ENCODE measurements at places on chromosomes 11 and 22.

GRCh38 chr22:46758867-46759290 lies 3.6 kb upstream of the TBC1D22A start:
- peak; percentile 37 for DNase-seq

GRCh38 chr22:24455039-24455438 lies 27.6 kb downstream of the ADORA2A start:
- no peak for DNase-seq

- DNase-seq: no peak
Measured at GRCh38 chr11:107271425-107271824, 186.2 kb downstream of the CWF19L2 start.

- DNase-seq: no peak
Measured at GRCh38 chr11:134951305-134951700, 539.3 kb upstream of the B3GAT1 start.

GRCh38 chr11:6607190-6607795 lies 3.7 kb downstream of the ILK start:
- no peak for DNase-seq

DNA sequence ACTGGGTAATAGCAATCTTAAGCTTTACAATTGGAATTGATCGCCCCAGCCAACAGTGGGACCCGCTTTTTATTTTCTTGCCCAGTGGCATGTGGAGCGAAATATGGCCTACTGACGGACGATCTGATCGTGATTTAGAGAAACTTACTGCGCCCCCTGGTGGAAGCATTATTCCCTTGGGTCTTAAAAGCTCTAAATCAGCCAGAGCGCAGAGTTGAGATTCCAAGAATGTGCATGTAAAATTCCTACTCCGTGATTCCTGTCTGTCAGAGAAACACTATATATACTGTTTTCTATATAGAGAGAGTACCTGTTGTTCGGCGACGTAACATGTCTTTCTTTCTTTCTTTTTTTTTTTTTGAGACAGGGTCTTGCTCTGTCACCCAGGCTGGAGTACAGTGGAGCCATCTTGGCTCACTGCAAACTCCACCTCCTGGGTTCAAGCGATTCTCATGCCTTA lies 3.7 kb upstream of the DPF2 start:
- DNase-seq: peak; percentile 86

- DNase-seq: no peak
Measured at GRCh38 chr11:45984192-45984591, 61.7 kb downstream of the LARGE2 start.

- DNase-seq: no peak
Measured at GRCh38 chr22:17943533-17944249, 80.7 kb downstream of the MICAL3 start.

DNA sequence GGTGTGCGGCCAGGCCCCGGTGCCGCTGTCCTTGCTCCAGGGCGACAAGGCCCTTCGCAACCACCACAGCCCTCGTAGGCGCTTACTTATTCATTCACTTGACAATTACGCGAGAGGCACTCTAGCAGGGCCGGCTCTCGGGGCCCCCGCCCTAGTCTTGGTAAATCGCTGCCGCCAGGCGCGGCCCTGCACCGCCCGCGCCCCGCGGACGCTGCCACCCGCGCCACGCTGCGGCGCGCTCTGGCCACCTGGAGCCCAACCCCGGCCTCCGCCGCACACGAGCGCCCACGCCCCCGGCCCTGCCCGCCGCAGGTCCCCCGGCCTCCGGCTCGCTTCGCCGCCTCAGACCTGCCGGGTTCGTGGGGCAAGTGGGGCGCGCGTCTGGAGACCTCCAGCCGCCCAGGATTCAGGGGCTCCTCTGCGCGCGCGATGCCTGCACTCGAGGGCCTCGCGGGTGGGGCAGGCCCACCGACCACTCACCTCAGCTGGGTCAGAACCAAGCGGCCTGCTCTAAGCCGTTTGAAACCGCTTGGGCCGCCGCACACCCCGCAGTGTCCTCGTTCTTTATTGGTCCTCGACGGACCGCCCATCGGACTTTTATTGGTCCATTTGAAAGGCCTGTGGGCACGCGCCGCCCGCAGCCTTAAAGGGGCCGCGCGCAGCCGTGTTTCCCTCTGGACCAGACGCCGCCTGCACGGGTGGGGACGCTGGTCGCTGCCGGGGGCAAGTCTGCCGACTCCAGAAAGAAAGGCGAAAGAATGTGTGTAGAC lies at the start of gene CKAP5:
Gene CKAP5 (minus strand): TSS at position 541 of the 770 bp plus-strand sequence. CDS start 25,049 bp downstream, outside the sequence.
- DNase-seq: peak; percentile 83

GRCh38 chr11:79794484-79795393 lies 353.9 kb upstream of the TENM4 start:
- no peak for DNase-seq

GRCh38 chr11:5257296-5257695 lies 2.7 kb upstream of the HBG2 start:
- DNase-seq: no peak

GRCh38 chr22:47142427-47143046 lies 380.1 kb downstream of the TBC1D22A start:
- no peak for DNase-seq

- no peak for DNase-seq
Measured at GRCh38 chr22:42758931-42759629, 38.4 kb upstream of the A4GALT start.

- no peak for DNase-seq
Measured at GRCh38 chr11:98710986-98711385, 309.8 kb upstream of the CNTN5 start.

- no peak for DNase-seq
Measured at GRCh38 chr11:1674173-1675131, 22.5 kb upstream of the KRTAP5-6 start.

DNA sequence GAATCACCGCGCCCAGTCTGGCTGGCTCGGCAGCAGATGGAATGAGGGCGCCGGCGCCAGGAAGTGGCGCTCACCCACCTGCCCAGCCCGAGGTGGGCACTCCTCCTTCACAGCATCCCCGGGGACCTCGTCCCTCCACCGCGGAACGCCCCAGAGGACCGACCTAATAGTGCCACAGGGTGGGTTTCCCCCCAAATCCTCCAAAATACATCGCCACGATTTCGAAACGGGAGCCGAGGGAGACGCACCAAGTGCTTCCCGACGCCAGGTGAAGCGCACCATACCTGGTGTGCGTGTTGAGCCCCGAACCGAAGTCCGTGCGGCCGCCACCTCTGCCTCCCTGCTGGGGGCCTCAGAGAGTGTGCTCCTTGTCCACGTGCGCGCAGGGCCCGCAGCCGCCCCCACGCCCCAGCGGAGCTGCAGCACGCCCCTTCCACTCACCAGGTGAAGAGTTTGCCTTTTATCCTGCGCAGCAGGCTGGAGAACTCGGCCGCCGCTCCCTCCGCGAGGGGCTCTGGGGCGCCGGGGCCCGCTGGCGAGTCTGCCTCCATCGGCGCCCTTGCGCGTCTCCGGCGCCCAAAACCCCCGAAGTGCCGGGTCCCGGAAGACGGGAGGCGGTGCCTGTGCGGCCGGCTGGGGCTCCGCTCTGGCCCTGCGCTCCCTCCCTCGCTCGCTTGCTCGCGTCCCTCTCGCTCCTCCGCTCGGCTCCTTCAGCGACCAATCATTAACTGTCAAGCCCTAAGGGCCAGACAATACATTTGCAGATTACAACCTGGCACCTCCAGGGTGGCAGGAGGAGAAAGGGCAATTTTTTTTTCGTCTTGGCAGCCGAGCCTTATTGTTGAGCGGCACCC lies at the start of gene SLC35F2:
Gene SLC35F2 (minus strand): TSS at position 571 of the 854 bp plus-strand sequence. CDS start 20 bp downstream, at position 551.
- peak; percentile 46 for DNase-seq

DNA sequence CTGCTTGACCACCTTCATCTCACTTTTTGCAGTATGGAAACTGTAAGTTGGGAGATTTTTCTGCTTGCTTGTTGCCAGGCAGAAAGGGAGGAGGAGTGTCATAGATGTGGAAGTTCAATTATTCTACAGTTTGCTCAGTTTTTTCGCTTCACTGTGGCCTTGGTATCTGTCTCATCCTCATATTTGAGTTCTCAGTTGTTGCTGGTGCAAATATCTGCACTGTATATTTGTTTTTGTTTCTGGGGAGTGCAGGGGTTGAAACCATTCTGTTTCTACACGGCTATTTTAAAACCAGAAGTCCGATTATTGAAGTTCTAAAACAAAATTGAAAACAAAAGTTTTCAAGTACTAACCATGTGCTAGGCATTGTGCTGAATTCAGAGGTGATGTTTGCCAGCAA lies 153.4 kb downstream of the JRKL start:
- no peak for DNase-seq

GRCh38 chr11:117900121-117900648 lies 23.7 kb upstream of the FXYD6 start:
- DNase-seq: no peak

DNA sequence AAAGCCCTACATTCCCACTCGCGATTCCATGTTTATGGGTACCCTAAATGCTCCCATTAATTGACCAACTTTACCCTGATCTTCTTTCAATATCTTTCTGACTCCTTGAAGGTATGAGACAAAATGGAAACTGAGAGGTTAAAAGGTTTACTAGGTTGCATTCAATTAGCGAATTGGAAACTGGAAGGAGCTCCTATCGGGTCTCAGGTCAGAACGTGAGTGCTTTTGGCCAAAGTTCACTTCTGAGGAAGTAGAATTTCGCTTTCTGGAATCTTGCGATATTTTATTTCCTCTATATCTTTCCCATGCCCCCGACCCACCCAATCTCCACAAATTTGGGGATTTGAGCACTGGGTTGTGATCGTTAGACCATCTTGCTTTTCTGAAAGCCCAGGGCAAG lies 2.6 kb downstream of the EHF start:
- DNase-seq: no peak

GRCh38 chr11:61922539-61922938 lies 5.2 kb upstream of the RAB3IL1 start:
- no peak for DNase-seq

DNA sequence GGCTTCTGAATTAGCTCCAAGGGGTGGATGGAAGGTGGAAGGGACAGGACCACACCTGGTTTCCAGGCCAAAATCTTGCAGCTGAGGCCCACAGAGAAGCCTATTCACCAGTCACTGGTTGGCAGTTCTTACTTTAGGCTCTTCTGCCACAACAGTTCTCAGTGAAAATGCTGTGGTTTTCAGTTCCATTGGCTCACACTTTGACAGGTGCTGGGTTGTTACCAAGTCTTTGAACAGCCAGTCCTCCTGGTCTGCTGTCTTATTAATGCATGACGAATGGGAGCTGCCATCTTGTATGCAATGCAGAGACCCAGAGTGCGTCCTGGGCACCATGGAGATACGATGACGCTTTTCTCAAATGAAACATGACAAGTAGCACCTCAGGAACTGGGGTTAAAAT lies 232.0 kb upstream of the ZBED5 start:
- DNase-seq: no peak

GRCh38 chr22:44549701-44550100 lies 51.7 kb upstream of the RTL6 start:
- no peak for DNase-seq

- no peak for DNase-seq
Measured at GRCh38 chr22:38080850-38081635, 2.9 kb downstream of the SLC16A8 start.

- DNase-seq: no peak
Measured at GRCh38 chr11:65897020-65897471, 3.1 kb downstream of the FOSL1 start.

- DNase-seq: no peak
Measured at GRCh38 chr11:108543316-108543964, 45.3 kb upstream of the POGLUT3 start.

DNA sequence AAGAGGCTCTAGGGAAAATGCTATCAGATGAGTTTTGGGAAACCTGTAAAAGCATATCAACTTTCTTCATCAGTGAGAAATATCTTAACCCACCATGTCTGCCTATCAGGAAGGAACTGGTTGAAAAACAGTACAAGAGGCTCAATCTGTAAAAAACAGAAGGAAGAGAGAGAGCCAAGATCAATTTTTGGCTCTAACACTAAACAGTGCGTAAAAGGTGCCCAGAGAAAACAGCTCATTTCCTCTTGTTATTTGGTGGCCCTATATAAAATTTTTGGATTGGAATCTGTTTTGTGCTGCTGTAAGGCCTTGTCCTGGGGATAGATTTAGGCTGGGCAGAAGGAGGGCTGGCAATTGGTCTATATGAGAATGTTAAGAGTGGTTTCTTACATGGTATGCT lies 12.1 kb downstream of the MS4A2 start:
- DNase-seq: no peak

GRCh38 chr11:112017538-112017937 lies 7.7 kb upstream of the DLAT start:
- no peak for DNase-seq

- no peak for DNase-seq
Measured at GRCh38 chr11:31022080-31022479, 347.5 kb downstream of the DCDC1 start.

DNA sequence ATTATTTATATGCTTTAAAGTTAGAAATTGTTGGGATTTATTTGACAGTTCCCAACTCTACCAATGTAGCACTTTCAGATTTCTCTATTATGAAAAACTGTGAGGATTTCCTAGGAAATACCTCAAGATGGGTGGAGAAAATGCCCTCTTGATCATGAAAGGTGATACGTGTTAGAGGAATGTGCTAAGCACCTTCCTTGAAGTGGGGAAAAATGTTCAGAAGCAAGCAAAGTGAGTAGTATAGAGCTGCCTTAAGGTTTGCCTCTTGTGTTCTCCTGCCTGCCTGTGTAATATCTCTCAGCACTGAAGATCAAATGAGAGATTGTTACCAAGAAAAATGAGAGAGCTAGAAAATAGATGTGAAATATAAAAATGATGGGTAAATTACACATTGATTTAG lies 58.2 kb downstream of the YAP1 start:
- DNase-seq: no peak

- DNase-seq: no peak
Measured at GRCh38 chr11:80084608-80085007, 643.8 kb upstream of the TENM4 start.

DNA sequence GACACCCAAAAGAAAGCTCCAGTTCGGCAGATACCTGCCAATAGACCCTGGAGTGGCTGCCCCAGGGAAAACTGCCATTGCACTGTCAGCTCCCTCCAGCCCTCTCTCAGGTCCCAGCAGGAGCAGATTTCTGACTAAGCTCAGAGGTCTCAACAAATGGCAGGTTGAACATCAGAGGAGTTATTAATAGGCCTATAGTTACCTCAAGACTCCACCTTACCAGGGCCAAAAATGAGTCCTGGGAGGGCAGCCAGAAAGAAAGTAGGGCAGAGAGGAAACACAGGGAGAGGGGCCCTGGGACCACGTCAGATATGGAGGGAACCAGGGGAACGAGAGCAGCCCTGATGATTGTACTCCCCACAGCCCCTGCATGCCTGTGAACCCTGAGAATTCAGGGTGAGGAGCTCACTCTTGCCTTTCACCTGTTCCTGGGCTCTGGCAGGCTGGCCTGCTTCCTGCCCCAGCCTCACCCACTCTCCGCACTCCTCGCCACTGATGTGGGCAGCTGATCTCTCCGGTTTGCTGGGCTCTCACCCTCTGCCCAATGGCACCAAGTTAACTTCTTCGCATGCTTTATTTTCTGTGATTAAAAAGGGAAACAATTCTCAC lies 4.3 kb upstream of the RGL4 start:
- no peak for DNase-seq

DNA sequence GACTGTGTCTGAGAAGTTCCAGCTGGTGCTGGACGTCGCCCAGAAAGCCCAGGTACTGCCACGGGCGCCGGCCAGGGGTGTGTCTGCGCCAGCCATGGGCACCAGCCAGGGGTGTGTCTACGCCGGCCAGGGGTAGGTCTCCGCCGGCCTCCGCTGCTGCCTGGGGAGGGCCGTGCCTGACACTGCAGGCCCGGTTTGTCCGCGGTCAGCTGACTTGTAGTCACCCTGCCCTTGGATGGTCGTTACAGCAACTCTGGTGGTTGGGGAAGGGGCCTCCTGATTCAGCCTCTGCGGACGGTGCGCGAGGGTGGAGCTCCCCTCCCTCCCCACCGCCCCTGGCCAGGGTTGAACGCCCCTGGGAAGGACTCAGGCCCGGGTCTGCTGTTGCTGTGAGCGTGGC lies 47.9 kb downstream of the GRAMD4 start:
- DNase-seq: no peak

Data from activated CD4-positive, alpha-beta T cell treated with anti-CD3 and anti-CD28 coated beads for 24 hours (primary cell).